ENCODE measurements at places on chromosomes 12 and 14. TPM values are rescaled to one million over a fixed set of nuclear protein-coding genes. Genes with fewer than 3 reads are reported as not detected.

DNA sequence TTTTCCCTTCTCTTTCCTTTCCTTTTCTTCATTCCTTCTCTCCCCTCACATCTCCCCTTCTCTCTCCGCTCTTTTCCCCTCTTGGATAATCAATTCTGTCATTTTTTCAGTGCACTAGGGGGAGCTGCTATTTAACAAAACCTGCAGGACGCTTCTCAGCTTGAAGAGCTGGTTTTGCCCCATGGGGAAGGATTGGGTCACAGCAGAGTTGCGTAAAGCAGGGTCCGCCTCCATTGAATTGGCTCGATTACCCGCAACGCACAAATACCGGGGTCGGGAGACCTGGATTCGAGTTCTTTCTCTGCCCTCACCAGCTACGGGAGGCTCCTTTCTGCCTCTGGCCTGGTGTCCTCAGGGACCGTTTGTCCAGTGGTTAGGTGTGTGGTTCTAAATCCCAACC, 42.1 kb upstream of the CHGA start:
- DNase-seq, result no peak
- H3K4me3 ChIP-seq, result no peak overlapping the region
- H3K36me3 ChIP-seq, result no peaks in the 10 kb centered on the region
- H3K27ac ChIP-seq, result no peak overlapping the region
- H3K4me1 ChIP-seq, result no peaks in the 10 kb centered on the region

DNA sequence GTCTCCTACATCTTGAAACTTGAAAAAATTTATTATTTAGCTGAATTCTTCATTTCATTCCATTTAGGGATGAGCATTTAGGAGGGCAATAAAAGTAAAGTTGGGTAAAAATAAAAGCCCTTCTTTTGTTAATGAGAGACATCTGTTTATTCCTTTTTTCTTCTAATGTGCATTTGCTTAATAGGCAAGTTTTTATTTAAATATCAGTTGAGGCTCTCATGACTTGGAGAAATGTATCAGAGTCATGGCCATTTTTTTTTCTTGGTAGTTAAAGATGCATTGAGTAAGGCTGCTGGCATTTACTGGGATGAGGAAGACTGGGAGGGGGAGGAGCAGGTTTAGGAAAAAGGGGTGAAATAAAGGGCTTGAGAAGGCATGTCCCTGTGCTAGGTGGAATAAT, 609.9 kb upstream of the TMEM132C start:
- no peaks in the 10 kb centered on the region for H3K4me1 ChIP-seq
- DNase-seq, result no peak
- H3K27ac ChIP-seq, result no peak overlapping the region
- H3K27me3 ChIP-seq, result no peaks in the 10 kb centered on the region
- no peaks in the 10 kb centered on the region for H3K36me3 ChIP-seq
- H3K4me3 ChIP-seq, result no peak overlapping the region

GRCh38 chr12:94289461-94290312, 141.3 kb downstream of the PLXNC1 start:
- H3K27ac ChIP-seq, result peak overlapping the region; percentile 71
- H3K27me3 ChIP-seq, result no peaks in the 10 kb centered on the region
- no peaks in the 10 kb centered on the region for H3K36me3 ChIP-seq
- no peak overlapping the region for H3K4me3 ChIP-seq
- H3K4me1 ChIP-seq, result no peaks in the 10 kb centered on the region
- DNase-seq, result no peak

DNA sequence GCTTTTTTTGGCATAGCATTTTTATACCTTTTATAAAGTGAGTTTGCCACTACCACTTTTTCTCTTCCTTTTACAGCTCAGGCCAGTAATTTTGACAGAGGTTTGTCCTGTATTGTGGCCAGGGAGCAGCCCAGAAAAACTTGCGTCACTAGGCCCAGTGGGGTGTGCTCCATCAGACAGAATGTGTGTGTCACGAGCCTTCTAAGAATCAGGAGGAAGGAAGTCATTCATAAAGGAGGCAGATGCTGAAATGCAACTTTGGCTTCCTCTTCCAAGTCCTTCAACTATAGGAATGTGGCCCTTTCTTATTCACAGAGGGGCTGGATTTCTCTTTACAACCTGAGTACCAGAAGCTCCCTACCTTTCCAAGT, 10.1 kb upstream of the RAB35 start:
- H3K4me1 ChIP-seq, result no peaks in the 10 kb centered on the region
- no peaks in the 10 kb centered on the region for H3K27me3 ChIP-seq
- no peak overlapping the region for H3K4me3 ChIP-seq
- peak overlapping the region; percentile 12 for H3K27ac ChIP-seq
- H3K36me3 ChIP-seq, result peaks cover 1% of the 10 kb centered on the region

DNA sequence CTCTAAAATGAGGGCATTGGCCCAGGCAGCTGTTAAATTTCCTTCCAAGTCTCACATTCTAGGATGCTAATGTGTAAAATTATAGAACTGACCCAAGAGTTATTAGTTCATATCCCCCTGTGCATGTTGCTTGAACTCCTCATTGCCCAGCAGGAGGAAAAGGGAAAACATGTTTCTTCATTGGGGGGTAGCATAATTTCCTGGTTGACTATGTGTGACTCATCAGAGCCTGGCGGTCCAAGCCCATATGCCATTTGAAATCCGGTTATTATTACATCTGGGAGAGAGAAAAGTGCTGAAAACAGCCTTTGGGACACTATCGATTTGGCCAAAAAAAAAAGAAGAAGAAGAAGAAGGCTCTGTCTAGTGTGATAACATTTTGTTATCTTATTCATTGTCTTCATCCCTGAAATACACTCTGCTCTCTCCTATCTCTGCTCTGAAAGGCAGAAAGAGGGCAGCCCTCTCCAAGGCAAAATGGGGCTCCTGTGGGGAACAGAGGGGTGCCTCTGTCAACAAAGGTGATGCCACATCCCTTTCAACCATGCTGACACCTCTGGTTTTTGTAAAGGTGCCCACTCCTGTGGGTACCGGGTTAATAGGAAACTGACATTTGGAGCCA, 114.2 kb downstream of the DAD1 start:
- H3K4me3 ChIP-seq, result no peak overlapping the region
- peaks cover 3% of the 10 kb centered on the region for H3K4me1 ChIP-seq
- no peak overlapping the region for H3K27ac ChIP-seq
- H3K36me3 ChIP-seq, result no peaks in the 10 kb centered on the region
- H3K27me3 ChIP-seq, result no peaks in the 10 kb centered on the region

DNA sequence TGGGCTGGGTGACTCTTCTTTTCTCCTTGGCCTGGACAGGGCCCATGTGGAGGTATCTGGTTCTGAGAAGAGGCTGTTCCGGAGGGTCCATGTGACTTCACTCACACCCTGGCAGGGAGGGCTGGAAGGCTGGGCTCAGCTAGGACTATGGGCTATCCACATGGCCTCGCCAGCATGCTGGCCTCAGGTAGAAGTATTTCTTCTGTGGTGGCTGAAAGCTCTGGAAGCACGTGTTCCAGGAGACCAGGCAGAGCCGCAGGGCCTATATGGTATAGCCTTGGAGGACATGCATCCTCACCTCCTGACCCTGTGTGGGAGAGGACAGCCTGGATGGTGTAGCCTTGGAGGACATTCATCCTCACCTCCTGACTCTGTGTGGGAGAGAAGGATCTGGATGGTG, 38.2 kb upstream of the FZD10 start:
- no peak for DNase-seq
- H3K4me1 ChIP-seq, result peaks cover 20% of the 10 kb centered on the region
- no peaks in the 10 kb centered on the region for H3K36me3 ChIP-seq
- no peak overlapping the region for H3K4me3 ChIP-seq

- DNase-seq, result no peak
- H3K36me3 ChIP-seq, result no peaks in the 10 kb centered on the region
- no peak overlapping the region for H3K4me3 ChIP-seq
- H3K27me3 ChIP-seq, result no peaks in the 10 kb centered on the region
- no peak overlapping the region for H3K27ac ChIP-seq
These were observed 361.9 kb downstream of the BCL11B start for GRCh38 chr14:98910061-98910460.

DNA sequence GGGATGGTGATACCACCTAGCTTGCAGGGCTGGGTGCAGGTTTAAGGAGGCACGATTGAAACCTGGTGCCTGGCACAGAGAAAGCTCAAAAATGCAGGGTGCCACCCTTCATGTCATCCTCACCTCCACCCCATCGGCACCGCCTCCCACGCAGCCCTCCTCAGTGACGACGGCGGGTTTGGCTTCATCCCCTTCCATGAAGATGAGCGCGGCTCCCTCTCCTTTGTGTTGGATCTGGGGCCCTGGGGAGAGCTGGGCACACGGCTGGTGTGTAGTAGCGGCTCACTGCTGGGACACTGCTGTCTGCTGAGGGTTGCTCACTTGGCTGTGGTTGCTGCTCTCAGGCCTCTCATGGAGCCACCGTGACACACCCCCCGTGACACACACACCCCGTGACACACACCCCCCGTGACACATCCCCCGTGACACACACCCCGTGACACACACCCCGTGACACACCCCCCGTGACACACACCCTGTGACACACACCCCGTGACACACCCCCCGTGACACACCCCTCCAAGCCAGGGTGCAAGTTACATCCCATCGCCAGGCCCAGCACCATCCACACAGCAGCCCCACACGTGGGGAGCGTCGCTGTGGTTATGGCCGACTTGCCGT, 42.9 kb upstream of the FZD10 start:
- H3K4me1 ChIP-seq, result no peaks in the 10 kb centered on the region
- H3K4me3 ChIP-seq, result peak overlapping the region; percentile 28
- H3K27ac ChIP-seq, result no peak overlapping the region
- no peaks in the 10 kb centered on the region for H3K36me3 ChIP-seq
- no peaks in the 10 kb centered on the region for H3K27me3 ChIP-seq

- no peaks in the 10 kb centered on the region for H3K27me3 ChIP-seq
- H3K36me3 ChIP-seq, result no peaks in the 10 kb centered on the region
- no peak for DNase-seq
- no peaks in the 10 kb centered on the region for H3K4me1 ChIP-seq
These were observed 15.6 kb downstream of the TPH2 start for GRCh38 chr12:71954083-71954778.

- no peak overlapping the region for H3K27ac ChIP-seq
- no peaks in the 10 kb centered on the region for H3K36me3 ChIP-seq
- peaks cover 4% of the 10 kb centered on the region for H3K27me3 ChIP-seq
- no peaks in the 10 kb centered on the region for H3K4me1 ChIP-seq
- DNase-seq, result no peak
These were observed 6.6 kb upstream of the SLC6A13 start for GRCh38 chr12:269191-269590.

- no peaks in the 10 kb centered on the region for H3K27me3 ChIP-seq
- no peak for DNase-seq
- H3K27ac ChIP-seq, result peak overlapping the region; percentile 48
- peaks cover 12% of the 10 kb centered on the region for H3K36me3 ChIP-seq
- H3K4me1 ChIP-seq, result no peaks in the 10 kb centered on the region
- peak overlapping the region; percentile 16 for H3K4me3 ChIP-seq
These were observed 35.6 kb downstream of the PIK3C2G start for GRCh38 chr12:18296909-18297280.

DNA sequence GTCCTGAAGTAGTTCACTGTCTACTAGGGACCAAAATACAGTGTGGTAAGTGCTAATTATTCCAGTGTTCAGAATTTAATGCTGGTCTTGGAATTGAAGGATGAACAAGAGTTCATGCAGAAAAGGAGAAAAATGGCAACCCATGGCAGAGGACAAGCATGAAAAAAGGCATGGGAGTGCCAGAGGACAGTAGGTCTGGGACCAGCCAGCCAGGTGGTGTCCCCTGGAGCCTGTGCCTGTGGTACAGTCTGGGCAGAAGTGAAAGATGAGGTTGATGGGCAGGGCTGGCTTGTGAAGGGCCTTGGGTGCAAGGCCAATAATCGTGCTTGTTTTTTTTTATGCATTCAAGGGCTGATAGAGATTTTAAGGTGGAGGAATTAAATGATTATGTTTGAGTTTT, 21.0 kb downstream of the C12orf75 start:
- no peaks in the 10 kb centered on the region for H3K4me1 ChIP-seq
- DNase-seq, result no peak
- H3K4me3 ChIP-seq, result no peak overlapping the region

GRCh38 chr12:132367071-132367851, 37.9 kb upstream of the GALNT9 start:
- no peak overlapping the region for H3K27ac ChIP-seq
- H3K36me3 ChIP-seq, result no peaks in the 10 kb centered on the region
- H3K27me3 ChIP-seq, result no peaks in the 10 kb centered on the region
- no peak for DNase-seq
- H3K4me3 ChIP-seq, result no peak overlapping the region

GRCh38 chr14:78248501-78249090, 78.4 kb downstream of the NRXN3 start:
- H3K4me1 ChIP-seq, result no peaks in the 10 kb centered on the region
- no peak for DNase-seq
- no peaks in the 10 kb centered on the region for H3K36me3 ChIP-seq
- no peak overlapping the region for H3K27ac ChIP-seq
- no peak overlapping the region for H3K4me3 ChIP-seq

- H3K4me3 ChIP-seq, result no peak overlapping the region
- H3K27me3 ChIP-seq, result no peaks in the 10 kb centered on the region
- no peak overlapping the region for H3K27ac ChIP-seq
- H3K4me1 ChIP-seq, result no peaks in the 10 kb centered on the region
- H3K36me3 ChIP-seq, result no peaks in the 10 kb centered on the region
These were observed 497.8 kb downstream of the NAV3 start for GRCh38 chr12:78328524-78328923.

GRCh38 chr14:24426912-24427536, 2.4 kb downstream of the CBLN3 start:
- peaks cover 6% of the 10 kb centered on the region for H3K4me1 ChIP-seq
- no peak overlapping the region for H3K27ac ChIP-seq
- H3K4me3 ChIP-seq, result no peak overlapping the region
- H3K36me3 ChIP-seq, result no peaks in the 10 kb centered on the region
- no peaks in the 10 kb centered on the region for H3K27me3 ChIP-seq

- no peak for DNase-seq
- H3K4me3 ChIP-seq, result no peak overlapping the region
- no peaks in the 10 kb centered on the region for H3K4me1 ChIP-seq
- no peak overlapping the region for H3K27ac ChIP-seq
- H3K36me3 ChIP-seq, result no peaks in the 10 kb centered on the region
These were observed 7.9 kb downstream of the TAS2R13 start for GRCh38 chr12:10901427-10901826.

The ADAMTS20 gene
- total RNA-seq, result not detected

The TULP3 gene
- 22.6 TPM for total RNA-seq

The PTPRQ gene
- total RNA-seq, result 0.66 TPM

The TAS2R42 gene
- total RNA-seq, result not detected

The LPAR5 gene
- total RNA-seq, result 1.8 TPM

The GPRC5D gene
- total RNA-seq, result not detected

The NRXN3 gene
- total RNA-seq, result 3.5 TPM

The SLCO1B1 gene
- not detected for total RNA-seq

The ESRRB gene
- 0.16 TPM for total RNA-seq

The KLRC1 gene
- 0.48 TPM for total RNA-seq
